ENCODE measurements at places on chromosomes 3 and 15.

GRCh38 chr3:3636815-3637214, 162.4 kb upstream of the LRRN1 start:
- H3K36me3 ChIP-seq, result no peaks in the 10 kb centered on the region
- H3K27me3 ChIP-seq, result no peaks in the 10 kb centered on the region
- H3K27ac ChIP-seq, result no peak overlapping the region
- no peak for DNase-seq
- H3K4me1 ChIP-seq, result no peaks in the 10 kb centered on the region

DNA sequence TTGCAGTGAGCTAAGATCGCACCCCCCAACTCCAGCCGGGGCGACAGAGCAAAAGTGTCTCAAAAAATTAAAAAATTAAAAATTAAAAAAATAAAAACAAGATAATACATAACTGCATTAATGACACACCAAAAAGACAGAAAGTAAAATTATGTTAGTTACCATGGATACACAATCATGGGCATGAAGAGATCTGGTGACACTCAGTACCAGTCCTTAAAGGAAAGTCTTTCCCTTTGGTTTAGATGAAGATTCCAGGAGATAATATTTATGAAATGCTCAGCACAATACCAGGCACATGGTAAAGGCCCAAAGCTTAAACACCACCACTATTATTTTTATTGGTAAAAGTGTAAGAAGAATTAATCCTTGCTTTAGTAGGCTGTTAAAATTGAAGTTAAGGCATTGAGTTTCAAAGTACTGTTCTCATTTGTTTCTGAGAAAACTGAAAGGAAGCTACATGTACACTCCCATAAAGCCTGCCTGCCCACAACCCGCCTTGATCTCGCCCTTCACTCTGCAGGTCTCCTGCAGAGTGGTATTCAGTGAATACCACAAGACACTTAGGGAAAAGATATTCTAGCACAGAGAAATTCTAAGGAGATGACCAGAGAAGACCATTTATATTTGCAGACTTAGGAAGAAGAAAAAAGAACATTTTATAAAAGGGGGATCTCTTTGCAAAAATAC, 52.3 kb downstream of the SUCLG2 start:
- H3K27ac ChIP-seq, result no peak overlapping the region
- H3K4me1 ChIP-seq, result peaks cover 47% of the 10 kb centered on the region
- no peaks in the 10 kb centered on the region for H3K27me3 ChIP-seq
- DNase-seq, result peak; percentile 78

DNA sequence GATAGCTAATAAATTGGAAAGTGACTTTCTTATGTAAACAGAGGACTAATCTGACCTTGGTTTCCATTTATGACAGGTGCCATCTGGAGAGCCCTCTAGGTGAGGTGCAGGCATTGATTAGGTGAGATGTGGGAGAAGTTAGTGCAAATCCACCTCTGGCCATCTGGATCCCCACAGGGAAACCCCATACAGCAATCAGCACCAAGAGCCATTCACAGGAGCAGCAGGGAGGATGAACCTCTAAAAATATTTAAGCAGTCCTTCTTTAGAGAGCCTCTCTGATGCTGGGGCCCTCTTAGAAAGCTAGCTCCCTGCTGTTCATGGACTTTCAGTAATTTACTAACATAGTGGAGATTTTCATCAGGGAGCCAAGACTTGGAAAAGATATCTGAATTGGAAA, 69.3 kb downstream of the CLSTN2 start:
- H3K27me3 ChIP-seq, result peaks cover 5% of the 10 kb centered on the region
- no peaks in the 10 kb centered on the region for H3K36me3 ChIP-seq
- DNase-seq, result no peak
- no peak overlapping the region for H3K4me3 ChIP-seq
- no peak overlapping the region for H3K27ac ChIP-seq

DNA sequence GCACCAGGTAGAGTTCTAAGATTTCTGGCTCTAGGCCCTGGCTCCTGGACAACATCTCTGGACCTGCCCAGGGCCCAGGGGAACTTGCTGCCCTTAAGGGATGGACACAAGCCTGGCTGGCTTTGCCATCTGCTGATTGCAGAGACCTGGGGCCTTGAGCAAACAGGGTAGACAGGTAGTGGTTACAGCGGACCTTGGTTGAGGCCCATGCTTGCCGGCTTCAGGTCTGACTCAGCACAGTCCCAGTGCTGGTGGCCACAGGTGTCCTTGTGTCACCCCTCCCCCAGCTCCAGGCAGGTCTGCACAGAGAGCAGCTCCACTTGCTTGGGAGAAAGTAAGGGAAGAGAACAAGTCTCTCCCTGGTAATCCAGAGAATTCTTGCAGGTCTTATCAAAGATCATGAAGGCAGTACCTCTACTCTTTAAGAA, 15.9 kb upstream of the ACTL6A start:
- no peak for DNase-seq
- peaks cover 13% of the 10 kb centered on the region for H3K27me3 ChIP-seq
- peaks cover 2% of the 10 kb centered on the region for H3K4me1 ChIP-seq
- no peaks in the 10 kb centered on the region for H3K36me3 ChIP-seq
- H3K4me3 ChIP-seq, result no peak overlapping the region

DNA sequence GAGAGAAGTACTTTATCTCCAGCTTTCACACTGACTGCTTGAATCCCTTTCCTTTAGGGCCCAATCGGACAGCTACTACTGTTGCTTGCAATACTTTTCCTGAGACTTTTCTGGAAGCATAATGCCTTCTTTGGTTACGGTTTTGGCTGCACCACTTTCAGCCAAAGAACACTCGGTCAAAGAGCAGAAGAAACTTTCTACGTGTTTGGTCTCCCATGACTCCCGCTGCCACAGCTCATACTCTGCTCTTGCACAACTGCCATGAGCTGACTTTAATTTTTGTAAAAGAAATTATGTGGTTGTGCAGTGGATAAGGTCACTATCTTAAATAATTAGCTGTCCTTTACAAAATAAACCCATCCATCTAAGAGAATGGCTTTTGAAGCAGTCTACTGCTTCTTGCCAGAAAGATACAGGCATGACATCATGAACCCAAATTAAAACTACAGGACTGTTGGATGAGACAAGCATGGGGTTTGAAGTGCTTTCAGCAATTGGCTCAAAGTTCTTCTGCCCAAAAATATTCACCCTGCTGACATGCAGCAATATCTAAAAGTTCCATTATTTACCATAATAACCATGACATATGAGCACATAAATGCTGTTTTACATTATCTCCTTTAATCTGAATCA, 42.0 kb downstream of the PROS1 start:
- DNase-seq, result no peak
- no peaks in the 10 kb centered on the region for H3K36me3 ChIP-seq
- no peaks in the 10 kb centered on the region for H3K4me1 ChIP-seq

Data from activated CD4-positive, alpha-beta T cell treated with anti-CD3 and anti-CD28 coated beads, Interleukin-2, amount 10 ng/mL, durations not matched to agents 24 days and 14 days (primary cell).